T follicular helper cell (primary cell): ENCODE measurements at places on chromosomes 12 and 14.

- no peak for DNase-seq
Observed at GRCh38 chr12:111056618-111057521, 136.5 kb upstream of the MYL2 start.

GRCh38 chr14:70013271-70013873 is 134.2 kb downstream of the SMOC1 start:
- no peak for DNase-seq

GRCh38 chr12:42237052-42237852 is 796 bp downstream of the YAF2 start:
- DNase-seq, result peak; percentile 50

DNA sequence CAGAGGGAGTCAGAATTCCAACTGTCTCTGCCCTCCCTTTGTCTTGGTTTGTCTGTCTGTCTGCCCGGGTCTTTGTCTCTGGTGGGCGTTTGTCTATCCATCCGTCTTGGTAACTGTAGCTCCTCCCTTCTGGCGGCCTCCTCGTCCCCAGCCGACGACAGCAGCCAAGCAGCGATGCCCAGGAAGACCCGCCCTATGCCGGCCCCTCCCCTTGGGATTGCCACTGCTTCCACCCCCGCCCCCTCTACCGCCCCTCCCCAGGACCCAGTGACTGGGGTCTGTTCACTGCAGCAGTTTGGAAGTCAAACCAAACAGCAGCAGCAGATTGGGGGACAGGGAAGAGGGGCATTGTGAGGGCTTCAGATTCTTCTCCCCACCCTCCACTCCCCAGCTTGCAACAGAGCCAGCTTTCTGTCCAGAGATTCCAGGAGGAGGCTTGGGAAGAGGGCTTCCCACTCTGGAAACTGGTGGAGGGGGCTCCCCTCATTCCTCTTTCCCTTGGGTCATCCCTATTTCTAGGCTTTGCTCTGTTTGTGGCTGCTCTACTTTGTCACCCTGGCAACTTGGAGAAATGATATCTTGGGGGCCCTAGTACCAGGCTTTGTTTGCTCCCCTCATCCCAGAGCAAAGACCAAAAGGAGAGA is 2.4 kb upstream of the RARG start:
- DNase-seq, result no peak

DNA sequence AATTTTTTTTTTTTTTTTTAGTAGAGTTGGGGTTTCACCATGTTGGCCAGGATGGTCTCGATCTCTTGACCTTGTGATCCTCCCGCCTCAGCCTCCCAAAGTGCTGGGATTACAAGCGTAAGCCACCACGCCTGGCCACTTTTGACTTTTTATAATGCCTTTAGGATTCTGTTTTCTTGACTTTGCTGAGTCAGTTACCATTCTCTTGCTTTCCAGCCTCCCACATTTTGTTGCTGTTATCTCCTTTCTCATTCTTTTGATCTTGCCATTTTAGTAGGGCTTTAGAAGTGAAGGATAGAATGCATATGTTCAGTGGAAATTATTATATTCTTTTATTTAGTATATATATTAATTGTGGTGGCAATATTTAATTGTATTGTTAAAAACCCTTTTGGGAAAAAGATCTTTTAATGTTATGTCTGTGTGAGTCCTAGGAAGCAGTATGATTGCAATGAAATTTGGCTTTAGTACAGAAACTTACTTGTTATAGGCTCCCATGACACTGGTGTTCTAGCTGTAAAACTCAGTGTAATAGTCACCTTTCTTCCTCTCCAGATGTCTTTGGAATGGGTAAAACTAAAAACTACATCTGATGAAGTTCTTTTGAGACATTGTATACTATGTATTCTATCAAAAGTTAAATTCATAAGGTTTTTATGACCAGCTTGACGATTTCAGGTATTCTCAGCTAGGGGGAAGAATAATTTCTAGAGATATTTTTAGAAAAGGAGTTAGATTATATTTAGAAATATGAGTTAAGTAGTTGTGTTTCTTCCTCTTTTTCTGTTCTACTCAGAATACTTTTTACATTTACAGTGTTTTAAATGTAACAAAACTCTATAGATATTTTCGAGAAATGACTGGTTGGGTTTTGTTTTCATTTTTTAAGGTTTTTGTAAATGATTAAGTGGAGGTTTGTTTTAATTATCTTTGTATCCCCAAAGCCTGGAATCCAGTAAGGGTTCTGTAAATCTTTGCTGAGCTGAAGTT is 74.7 kb downstream of the APAF1 start:
- DNase-seq, result no peak

DNA sequence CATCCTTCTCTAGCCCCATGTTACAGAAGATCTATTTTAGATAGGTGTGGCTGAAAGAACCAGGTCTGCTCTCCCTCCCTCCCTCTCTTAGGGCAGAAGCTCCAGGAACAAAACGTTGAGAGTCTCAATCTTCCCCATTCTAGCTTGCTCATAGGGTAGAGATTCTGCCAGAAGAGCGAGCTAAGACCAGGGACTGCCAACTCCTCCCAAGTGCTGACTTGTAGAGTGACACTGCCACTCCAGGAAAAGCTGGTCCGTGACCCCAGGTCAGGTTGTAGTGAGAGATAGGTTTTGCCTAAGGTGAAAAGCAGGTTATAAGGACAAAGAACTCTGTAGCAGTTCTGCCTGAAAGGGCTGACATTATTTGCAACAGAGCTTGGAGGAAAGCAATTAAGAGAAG is 73.4 kb downstream of the INSM2 start:
- no peak for DNase-seq

DNA sequence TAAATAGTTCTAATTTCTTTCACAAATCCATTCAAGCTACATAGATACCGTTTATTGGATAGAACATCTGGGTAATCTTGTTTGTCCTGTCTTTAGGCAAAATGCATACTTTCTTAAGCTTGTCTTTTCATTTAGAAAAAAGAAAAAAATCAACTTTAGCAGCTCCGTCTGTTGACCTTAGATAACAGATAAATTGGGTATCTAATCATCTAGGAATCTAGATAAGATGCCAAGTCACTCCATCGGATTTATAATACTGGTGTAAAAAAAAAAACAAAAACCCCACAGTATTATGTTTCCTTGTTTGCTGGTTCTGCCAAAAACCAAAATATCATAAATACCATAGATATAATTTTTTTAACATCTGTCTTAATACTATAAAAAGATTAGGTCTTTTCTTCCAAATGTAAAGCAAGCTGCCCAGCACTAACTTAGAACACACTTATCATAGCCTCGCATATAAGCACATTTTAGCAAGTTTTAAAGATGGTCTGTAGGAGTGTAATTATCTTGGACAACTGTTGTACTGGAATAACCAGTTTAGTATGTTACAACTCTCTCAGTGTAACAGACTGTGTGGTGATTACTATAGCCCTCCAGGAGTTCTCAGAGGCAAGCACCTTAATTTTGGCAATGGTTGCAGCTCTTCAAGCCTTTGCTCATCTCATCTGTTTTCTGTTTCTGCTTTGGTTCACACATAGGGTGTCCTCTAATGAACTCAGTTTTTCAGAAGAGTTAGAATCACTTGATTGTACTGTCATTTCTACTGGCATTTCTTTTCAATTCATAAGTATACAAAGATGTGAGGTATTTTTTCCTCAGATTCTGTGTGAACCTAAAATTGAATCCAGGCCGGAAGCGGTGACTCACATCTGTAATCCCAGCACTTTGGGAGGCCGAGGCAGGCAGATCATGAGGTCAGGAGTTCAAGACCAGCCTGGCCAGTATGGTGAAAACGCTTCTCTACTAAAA is 83.1 kb downstream of the ANO6 start:
- DNase-seq, result no peak

DNA sequence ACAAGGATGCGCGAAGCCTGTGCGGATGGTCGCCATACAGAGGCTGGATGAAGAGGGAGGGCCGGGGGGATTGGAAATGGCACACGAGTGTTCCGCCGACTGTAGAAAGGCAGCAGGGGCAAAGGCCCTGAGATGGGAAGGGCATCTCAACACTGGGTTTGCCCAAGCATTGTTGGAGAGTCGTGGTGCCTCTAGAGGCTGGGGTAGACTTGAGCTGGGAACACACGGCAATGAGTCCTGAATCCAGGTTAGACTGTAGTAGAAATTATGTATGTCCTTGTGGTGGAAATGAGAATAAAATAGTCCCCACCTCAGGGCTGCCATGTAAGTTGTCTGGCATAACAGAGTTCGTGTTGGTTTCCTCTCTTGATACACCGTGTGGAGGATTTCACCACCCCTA is 83.8 kb upstream of the CCND2 start:
- no peak for DNase-seq

- no peak for DNase-seq
Observed at GRCh38 chr12:2336409-2336829, 283.6 kb downstream of the CACNA1C start.

- DNase-seq, result no peak
Observed at GRCh38 chr12:118332511-118332910, 40.2 kb downstream of the TAOK3 start.

DNA sequence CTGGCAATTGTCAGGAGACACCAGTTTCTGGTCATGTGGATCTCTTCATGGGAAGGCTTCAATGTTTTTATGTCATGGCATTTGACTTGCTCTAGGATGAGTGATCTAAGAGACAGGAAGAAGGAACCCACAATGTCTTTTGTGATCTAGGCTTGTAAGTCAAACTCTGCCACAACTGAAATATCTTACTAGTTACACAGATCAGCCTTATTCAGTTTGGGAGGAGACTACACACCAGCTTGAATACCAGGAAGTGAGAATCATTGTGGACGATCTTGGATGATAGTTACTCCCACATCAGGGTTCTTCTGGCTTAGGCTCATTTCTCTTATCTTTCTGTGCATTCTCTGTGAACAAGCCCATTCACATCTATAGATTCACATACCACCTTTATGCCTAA is 236.2 kb upstream of the FBXO33 start:
- no peak for DNase-seq

DNA sequence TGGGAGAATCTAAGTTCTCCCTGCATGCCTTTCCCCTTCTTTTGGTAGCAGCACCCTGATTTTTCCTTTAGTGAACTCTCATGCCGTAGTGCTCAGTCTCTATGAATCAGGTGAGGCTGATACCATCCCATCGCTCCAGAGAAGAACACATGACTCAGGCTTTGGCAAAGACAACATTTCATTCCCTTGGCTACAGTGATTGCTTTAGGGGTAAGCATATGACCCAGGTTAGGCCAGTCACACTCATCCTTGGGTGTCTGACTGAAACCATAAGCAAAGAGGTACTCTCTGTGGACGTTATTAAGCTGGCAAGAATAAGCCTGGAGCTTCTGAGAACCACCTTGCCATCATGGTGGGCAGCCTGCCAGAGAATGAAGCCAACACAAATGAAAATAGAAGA is 141.8 kb downstream of the MYRFL start:
- DNase-seq, result no peak

DNA sequence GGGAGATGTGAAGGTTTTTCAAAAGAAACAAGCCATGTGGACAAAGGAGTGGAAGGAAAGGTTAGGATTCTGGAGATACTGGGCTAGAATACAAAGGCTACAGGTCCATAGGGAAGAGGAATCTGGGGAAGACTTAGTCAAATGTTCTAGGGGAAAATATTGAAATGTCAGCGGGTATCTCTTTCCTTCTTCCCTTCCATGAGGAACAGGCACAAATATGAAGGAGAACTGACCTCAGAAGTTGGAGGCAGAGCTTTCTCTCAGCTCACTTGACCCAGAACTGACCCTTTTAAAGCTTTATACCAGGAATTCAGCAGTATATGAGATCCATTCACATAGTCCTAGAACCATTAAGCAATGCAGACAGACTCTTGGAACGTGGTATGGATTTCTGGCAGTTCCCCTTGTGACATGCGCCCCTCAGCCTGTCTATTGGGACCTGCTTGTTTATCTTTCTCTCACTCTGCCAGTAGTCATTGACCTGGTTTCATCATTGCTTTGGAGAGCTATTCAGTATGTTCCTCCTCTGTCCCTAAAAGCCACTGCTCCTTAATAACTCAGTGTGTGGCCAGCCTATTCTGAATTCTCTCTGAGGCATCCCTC is 43.0 kb upstream of the GSG1 start:
- DNase-seq, result no peak

DNA sequence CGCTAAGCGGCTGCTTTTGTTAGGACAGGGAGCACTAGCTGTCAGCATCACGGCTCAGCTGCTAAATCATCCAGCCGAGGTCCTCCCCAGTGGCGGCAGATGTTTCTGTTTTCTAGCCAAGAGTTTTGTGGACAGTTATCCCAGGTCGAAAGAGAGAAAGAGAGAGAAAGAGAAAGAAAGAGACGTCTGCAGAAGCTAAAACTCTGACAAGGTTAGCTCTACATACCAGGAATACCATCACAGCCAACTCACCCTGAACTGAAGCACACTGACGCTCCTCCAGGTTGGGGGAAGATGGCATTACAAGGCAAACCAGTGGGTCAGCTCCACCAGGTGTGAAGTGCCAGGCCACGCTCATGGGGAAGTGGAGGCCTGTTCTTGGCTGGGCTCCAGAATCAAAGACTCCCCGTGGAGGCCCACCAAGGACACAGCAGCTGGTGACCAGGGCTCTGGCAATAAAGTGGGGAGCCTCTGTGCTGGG is 64.9 kb upstream of the DICER1 start:
- DNase-seq, result no peak

GRCh38 chr14:25041484-25041883 is 8.5 kb downstream of the STXBP6 start:
- no peak for DNase-seq

- no peak for DNase-seq
Observed at GRCh38 chr12:114412307-114412706, 6.4 kb upstream of the TBX5 start.

DNA sequence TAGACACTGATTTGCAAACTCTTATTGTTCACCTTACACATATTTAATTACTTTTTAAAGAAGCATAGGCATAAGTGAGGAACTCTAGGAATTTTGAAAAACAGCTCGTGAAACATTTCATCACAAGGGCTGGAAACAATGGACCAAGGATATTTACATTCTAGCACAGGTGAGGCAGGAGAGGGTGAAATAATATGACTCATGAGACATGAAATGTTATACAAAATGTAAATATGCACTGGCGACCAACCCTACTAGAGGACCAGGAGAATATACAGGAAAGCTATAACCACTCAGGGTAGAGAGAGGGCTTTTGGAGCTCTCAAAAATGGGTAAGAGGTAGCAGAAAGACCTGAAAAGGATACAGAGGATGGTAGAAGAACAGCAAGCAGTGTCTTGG is 115.3 kb downstream of the PTGER2 start:
- no peak for DNase-seq

DNA sequence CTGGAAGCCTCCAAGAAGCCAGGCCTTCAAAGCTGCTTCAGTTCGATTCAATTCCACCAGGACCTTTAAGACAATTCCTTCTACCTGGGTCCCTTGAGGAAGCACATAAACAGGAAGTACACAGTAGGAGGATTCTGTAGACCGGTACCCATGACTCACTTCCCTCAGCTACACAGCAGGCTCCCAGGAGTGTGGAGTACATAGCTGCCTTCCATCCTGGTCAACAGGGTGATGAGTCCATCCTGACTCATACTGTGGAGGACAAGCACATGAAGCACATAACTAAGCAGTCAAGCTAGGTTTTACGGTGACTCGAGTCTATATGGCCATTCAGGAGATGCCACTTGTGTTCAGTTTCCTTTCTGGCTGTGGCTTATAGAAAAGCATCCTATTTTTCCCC is 197.6 kb upstream of the RBM19 start:
- DNase-seq, result no peak

- DNase-seq, result no peak
Observed at GRCh38 chr12:99059824-99060511, 414.9 kb downstream of the APAF1 start.

- DNase-seq, result no peak
Observed at GRCh38 chr14:91354979-91355685, 62.5 kb downstream of the CCDC88C start.
